ENCODE measurements at places on chromosomes 6 and 20.

- DNase-seq, result no peak
Measured at GRCh38 chr6:1952740-1953360, 292.6 kb downstream of the GMDS start.

- DNase-seq, result no peak
Measured at GRCh38 chr6:139635401-139636130, 261.1 kb upstream of the CITED2 start.

- DNase-seq, result no peak
Measured at GRCh38 chr6:91299544-91300491, 712.9 kb upstream of the MAP3K7 start.

GRCh38 chr6:153170511-153170910 is 39.4 kb upstream of the RGS17 start:
- no peak for DNase-seq

GRCh38 chr6:139919107-139920026 is 544.9 kb upstream of the CITED2 start:
- DNase-seq, result no peak

GRCh38 chr6:47944846-47945245 is 163.0 kb downstream of the OPN5 start:
- no peak for DNase-seq

GRCh38 chr6:12030993-12031550 is 19.0 kb downstream of the HIVEP1 start:
- DNase-seq, result no peak

GRCh38 chr6:170450916-170451761 is 102.0 kb downstream of the PSMB1 start:
- DNase-seq, result no peak

- no peak for DNase-seq
Measured at GRCh38 chr20:50514750-50515149, 4.6 kb downstream of the PTPN1 start.

- no peak for DNase-seq
Measured at GRCh38 chr20:45301824-45302271, 4.8 kb upstream of the RBPJL start.

DNA sequence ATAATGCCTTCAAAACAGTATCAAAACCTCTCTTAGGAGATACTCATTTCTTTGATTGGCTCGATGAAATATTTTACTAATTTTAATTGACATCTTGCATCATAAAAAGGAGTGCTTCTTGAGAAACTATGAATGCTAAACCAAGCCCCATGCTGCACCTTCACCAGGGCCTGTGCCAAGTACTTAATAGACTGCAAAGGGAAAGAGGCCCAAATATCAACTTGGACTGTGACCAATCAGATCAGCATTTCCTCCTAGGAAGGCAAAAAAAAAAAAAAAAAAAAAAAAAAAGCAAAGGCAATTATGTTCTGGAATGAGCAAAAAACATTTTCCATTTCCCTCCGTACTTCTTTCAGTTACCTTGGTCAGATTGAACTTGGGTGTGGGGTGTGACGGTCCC is 253.0 kb upstream of the SOX4 start:
- DNase-seq, result no peak

DNA sequence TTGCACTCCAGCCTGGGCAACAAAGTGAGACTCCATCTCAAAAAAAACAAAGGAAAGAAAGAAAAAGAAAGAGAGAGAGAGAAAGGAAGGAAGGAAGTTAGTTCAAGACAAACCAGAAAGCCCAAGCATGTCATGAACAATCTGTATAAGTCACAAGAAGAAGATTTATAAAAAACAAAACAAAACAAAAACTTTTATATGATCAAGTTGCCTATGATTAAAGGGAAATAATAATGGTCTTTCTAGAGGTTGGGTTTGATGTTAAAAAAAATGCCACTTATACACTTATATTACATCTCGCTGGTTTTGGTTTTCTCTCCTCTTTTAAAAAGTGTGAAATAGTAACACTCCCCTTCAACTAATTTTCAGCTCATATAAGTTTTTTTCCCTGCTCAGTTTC is 146.2 kb upstream of the CARMIL1 start:
- no peak for DNase-seq

GRCh38 chr20:62662422-62662821 is 20.1 kb downstream of the SLCO4A1 start:
- DNase-seq, result no peak

DNA sequence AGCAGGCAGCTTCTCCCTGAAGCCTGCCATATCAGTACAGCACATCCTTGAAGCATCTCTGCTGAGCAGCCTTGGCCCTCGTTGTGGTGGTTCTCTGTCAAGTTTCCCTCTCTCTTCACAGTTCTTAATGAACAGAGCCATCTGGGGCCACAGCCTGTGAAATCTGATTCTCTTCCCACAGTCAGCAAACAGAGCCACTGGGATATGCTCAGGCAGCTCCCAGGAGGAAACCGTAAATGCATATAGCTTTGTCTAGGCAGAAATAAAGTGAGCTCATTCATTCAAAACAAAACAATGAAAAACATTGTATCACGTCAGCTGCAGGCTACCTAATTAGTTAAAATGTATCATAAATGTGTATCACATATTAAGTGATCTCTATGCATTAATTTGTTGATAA is 80.3 kb downstream of the TBC1D7 start:
- DNase-seq, result no peak

DNA sequence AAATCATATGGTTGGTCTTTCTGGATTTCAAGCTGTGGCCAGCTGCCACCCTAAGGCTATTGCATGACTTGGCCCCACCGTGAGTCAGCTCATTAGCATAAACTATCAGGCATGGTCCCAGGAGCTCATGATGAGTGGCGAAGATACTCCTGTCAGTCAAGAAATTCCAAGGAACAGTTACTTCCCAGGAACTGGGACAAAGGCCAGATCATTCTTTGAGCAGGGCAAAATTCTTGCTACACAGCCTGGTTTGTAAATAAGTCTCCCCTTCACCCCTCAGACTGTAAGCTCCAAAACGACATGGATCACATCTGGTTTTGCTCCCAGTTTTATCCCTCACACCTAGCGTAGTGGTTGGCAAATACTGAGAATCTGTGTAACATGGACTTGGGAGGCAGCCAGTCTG is 33.0 kb upstream of the KIAA1586 start:
- DNase-seq, result no peak

GRCh38 chr20:60313191-60313590 is 355.0 kb downstream of the CDH26 start:
- DNase-seq, result no peak

GRCh38 chr20:38290829-38291814 is 12.8 kb upstream of the BPI start:
- no peak for DNase-seq

DNA sequence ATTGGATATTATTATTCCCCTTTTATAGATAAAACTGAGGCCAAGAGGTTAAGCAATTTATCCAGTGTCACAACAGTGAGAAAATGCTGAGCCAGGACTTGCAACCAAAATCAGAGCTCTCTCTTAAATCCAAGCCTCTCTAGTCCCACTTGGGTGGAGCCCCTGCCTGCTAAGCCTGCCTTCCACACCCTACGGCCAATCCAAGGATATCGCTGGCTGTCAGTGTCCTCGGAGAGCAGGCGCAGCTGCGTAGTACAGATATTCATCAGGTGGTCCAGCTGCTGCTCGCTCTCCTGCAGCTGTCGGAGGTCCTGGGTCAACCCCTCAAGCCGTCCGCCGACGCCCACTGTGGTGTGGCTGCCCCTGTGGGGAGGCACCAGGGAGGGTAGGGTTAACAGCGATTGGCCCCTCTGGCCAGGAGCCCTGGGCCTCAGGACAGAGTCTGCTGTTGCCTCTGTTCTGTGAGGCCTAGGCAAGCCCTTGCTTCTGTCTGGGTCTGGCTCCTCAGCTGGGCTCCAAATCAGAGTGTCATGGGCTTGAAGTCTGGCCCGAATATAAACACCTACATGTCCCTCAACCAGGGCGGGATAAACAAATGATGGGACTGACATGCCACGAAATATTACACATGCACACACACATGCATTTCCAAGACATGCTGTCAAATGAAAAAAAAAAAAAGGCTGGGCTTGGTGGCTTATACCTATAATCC is 3.9 kb upstream of the NECAB3 start:
- no peak for DNase-seq

DNA sequence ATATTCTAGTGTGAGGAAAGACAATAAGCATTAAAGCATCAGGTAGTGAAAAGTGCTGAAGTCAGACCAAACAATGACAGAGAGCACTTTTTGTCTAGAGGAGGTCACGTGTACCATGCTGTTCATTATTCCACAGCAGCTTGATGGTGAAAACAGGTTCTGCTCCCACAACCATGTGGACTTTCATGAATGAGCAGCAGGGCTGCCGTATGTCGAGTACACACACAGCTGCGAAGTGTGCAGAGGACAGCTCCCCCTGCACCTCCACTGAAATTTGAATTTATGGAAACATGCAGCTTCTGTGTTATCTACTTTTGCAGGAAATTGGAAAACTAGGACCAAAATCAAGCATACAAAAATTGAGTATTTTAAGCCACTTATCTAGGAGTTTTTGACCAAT is 85.3 kb downstream of the MAP7 start:
- DNase-seq, result no peak

DNA sequence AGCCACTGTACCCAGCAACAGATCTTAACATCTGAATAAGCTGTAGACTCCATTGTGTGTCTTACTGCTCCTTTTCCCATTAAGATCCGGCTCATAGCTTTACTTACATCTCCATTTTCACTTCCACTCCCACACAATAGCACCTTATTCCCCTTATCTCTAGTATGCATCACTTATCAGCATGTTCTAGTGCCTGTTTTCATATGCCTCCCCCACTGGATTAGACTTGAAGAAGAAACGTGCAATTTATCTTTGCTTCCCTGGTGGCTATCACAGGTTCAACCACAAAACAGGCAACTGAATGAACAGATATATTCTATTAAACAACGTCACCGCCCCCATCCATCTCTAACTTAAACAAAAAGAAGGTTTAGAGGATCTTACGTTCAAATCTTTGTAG is 12.1 kb downstream of the SSR1 start:
- no peak for DNase-seq

- no peak for DNase-seq
Measured at GRCh38 chr20:51498765-51499540, 43.6 kb downstream of the NFATC2 start.

- DNase-seq, result no peak
Measured at GRCh38 chr20:32527052-32527446, 58.1 kb downstream of the NOL4L start.

GRCh38 chr6:160439751-160440150 is 91.6 kb downstream of the SLC22A3 start:
- DNase-seq, result no peak
